Left cardiac atrium (tissue), 4 donors: ENCODE measurements at places on chromosomes 3 and 15. TPM values are rescaled to one million over a fixed set of nuclear protein-coding genes. Genes with fewer than 3 reads are reported as not detected.

GRCh38 chr3:58434168-58434504 lies 504 bp upstream of the PDHB start:
- DNase-seq = no peak

DNA sequence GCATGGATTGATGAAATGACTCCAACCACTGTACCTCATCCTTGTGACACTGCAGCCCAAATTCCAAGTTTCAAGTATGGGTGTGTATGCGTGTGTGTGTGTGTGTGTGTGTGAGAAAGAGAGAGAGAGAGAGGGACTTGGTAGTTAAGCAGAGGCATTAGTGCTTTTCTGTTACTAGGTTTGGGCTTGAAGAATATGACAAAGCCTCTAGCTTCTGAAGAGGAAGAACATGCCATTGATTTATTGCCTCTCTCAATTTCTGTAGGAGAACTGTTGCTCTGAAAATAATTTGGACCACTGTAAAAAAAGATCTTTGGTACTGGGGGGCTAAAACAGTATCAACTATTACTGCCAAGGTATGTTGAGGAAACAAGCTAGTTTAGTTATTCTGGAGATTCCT lies 139.2 kb downstream of the AQP9 start:
- no peak for DNase-seq

DNA sequence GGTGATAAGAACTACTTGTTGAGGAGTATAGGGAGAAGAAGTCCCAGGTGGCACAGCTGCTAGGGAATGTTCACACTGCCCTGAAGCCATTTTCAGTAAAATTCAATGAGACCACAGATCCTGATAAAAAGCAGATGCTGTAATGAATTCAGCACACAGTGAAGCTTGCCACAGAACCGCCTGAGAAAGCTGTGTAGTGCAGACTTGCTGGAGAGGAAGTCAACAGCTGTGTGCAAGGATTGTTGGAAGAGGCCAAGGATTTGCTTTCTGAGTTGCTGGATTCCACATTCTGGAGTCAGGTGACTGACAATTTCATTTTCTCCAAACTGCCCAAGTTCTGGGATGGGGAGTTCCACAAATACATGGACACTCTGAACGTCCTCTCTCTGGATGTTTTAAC lies 70.9 kb downstream of the ANP32A start:
- no peak for DNase-seq

DNA sequence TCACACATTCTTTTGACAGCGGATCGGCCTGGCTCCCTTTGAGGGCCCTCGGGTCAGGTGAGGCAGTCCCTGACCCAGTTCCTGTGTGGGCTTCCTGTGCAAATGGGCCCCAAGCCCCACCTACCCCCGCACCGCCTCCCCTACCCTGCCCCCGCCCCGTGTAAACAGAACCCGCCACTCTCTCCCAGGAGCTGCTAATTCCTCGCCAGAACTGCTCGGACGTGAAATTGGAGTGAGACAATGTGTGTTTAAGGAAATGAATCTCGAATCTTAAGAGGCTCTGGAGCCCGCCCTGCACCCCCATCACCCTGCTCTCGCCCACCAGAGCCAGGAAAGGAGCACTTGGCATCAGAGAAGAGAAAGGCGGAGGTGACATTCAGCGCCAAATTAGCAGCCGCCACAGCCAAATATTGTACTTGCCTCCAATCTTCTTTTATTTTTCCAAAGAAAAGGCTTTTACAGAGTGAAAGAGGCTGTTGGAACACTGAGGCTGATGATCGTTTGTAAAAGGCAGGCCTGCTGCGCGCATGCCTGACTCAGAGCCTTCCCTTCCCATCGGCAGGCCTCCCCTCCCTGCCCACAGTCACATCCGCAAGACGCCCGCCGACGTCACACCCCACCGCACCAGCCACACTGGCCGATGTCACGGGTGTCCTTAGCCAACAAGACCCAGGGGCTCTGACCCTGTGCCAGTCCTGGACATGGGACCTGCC lies 53.1 kb downstream of the CACNA2D2 start:
- DNase-seq = peak; percentile 86

DNA sequence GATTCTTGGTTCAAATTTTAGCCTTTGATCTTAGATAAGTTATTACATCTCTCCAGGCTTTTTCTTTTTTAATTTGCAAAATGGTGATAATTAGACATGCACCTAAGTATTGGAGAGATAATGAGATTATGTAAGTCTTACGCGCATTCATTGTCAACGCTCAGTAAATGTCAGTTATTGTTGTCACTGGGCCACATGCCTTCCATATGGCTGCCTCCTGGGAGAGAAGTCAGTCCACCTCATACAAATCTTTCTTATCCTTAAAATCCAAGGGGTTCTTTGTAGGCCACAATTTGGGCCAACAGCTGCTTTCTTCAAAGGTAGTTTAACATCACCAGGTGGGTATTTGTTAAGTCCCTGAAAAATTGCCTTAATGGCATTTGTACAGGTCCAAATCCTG lies 25.5 kb upstream of the PTPRG start:
- no peak for DNase-seq

DNA sequence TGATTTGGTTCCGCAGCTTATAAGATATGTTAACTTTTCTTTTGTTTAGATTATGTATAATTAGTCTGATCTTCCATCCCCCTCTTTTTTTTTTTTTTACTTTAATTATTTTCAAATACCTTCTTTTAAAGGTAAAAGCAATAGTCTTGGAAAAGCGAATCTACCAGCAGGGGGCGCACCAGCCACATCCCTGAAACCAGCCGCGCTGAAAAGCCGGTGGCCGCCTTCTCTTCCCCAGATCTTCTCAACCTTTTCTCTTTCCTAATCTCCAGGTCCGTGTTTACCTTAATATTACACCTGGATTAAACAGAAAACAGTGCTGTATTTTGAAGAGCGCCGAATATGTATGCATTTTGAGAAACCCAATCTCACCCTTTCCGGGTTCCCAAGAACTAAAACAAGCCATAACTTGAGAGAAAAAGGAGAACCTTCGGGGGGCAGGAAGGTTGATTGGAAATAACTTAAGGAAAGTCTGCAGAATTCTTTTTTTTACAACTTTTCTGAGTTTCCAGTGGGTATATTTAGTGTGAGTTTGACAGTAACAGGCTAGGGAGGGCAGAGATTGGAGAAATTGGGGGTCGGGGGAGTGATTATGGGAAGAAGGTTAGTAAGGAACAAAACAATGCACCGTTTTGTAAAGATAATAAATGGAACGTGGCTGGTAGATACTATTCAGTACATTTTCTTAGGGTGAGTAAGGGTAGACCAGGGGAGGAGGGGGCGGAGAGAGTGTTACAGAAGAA lies 2.0 kb upstream of the SOX2 start:
- DNase-seq = peak; percentile 77

- no peak for DNase-seq
Measured at GRCh38 chr3:193970773-193971206, 165.2 kb upstream of the HES1 start.

DNA sequence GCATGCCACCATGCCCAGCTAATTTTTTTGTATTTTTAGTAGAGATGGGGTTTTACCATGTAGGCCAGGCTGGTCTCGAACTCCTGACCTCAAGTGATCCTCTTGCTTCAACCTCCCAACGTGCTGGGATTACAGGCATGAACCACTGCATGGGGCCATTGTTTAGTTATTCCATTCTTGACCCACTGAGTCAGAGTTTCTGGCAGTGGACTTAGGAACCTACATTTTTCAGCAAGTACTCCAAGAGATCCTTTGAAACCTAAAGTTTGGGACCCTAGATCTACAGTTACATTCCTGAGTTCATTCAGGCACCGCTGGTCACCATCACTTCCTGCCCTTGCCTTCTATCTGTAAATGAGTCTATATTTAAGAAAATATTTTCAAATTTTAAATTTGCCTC lies 1.4 kb upstream of the TNFSF10 start:
- DNase-seq = no peak

- no peak for DNase-seq
Measured at GRCh38 chr3:131620977-131621376, 118.2 kb upstream of the MRPL3 start.

The CSPG5 gene
- total RNA-seq = 0.60 TPM

The DAZL gene
- total RNA-seq = not detected

The GOLGA6L7 gene
- not detected for total RNA-seq

The NR1I2 gene
- total RNA-seq = 0.09 TPM

The FAM81A gene
- 3.7 TPM for total RNA-seq

The LIPC gene
- 0.68 TPM for total RNA-seq
